ENCODE measurements at places on chromosomes 5 and 9.

GRCh38 chr9:107215381-107215780 lies 67.7 kb upstream of the RAD23B start:
- no peak for DNase-seq

DNA sequence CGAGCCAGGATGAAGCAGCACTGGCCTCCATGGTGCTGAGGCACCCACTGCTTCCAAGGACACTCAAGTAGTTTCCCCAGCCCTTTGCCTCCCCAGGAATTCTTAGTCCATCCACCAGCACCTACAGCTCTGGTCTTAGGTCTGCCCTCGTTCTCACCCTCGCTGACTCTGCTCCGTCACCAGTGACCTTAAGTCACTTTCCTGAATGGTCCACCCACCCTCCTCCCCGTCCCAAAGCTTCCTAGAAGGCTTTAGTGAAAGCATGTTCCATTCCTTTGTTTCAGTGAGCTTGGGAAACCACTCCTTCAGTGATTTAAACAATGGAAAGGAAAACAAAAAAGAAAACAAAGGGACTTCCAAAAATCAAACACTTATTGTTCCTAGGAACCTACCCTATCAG lies 54.6 kb upstream of the MAP3K1 start:
- DNase-seq, result no peak

DNA sequence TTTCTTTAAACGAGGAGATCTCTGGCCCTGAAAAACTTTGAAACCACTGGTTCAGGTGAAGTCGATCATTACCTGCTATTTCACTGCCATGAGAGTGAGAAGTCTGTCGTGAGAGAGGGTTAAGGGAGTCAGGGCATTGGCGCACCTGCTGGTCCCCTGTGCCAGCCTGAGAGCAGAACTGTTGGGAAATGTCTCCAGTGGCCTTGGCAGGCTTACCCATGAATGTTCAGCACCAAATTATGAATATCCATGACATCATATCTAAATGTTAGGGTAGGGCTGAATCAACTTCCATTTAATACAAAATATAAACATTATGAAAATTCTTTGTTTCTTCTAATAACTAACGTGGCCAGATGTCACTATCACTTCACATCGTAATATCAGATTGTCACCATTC lies 379.3 kb downstream of the KDM4C start:
- no peak for DNase-seq

DNA sequence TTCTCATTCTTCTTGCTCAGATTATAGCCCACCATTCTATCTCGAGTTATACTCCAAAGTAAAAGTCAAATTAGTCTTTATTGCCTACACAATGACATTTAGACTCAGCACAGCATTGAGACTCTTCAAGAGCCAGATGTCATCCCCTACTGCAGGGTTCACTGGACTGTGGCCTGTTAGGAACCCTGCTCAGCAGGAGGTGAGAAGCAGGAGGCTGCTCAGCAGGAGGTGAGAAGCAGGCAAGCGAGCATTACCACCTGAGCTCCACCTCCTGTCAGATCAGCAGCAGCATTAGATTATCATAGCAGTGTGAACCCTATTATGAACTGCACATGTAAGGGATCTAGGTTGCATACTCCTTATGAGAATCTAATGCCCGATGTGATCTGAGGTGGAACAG lies 12.7 kb upstream of the LIFR start:
- no peak for DNase-seq

DNA sequence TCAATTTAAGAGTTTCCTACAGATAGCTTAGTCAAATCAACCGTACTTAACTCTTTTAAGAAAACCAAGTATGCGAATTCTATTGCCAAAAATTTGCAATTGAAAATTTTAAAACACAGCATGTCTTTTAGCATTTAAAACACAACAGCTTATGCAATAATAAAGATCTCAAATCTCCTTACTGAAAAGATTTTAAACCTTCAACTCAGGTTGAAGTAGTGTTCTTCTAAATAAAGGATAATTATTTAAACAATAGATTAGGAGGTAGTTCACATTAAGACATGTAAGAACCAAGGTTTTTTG lies 5.5 kb downstream of the NR3C1 start:
- DNase-seq, result no peak

DNA sequence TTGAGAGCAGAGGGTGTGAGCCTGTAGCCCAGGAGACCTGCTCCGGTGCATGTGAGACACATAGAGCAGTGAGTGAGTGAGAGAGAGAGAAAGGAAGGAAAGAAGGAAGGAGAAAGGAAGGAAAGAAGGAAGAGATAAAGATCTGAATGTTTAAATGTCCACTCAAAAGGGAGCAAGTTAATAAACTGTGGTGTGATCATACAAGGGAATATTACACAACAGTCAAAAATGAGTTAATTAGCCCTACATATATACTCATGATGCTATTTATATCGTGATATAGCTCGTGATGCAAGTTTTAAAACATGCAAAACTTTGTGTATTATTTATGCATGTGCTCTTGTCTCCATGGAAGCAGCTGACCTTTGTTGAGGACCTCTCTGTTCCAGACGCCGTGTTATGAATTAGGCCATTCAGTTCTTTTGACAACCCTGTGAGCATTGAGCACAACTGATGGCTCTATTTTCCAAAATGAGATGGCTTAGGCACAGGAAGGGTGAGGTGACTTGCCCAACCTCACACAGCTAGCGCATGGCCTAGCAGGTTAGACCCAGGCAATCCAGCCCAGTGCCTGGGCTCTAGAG lies 70.6 kb downstream of the HMCN2 start:
- no peak for DNase-seq

- no peak for DNase-seq
These were observed 80.3 kb upstream of the PHYKPL start for GRCh38 chr5:178312880-178313282.

DNA sequence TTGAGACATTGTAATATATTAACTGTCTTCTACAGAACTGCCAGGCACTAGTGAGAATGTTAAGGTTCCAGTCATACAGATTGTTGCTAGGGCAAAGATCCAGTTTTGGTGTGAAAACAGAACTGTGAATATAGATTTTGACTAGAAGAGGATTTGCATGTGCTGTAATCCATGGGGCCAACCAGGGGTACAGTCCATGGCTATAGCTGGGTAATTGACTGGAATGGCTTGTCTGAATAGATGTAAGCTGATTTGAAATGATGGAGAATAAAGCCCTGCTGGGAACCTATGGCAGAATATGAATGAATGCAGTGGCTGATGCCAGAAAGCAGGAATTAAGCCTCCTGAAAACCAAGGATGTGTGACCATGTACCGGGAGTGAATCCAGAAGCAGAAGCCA lies 748.5 kb upstream of the CDH10 start:
- no peak for DNase-seq

DNA sequence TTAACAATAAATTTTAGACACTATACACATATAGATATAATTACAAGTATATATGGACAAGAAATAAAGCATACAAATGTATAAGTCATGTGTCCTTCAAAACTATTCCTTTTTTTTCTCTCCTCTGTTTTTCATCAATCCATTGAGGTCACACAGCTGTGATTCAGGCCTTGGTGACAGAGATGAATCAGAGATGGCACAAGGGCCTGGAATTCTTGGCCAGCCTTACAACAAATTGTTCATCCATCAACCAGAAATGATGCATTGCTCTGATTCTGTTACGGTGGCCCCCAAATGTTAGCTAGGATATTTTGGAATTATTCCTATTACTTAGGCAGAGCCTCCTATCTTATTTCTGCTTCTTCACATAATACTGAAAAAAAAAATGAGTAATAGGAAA lies 108.7 kb upstream of the MPDZ start:
- DNase-seq, result no peak

DNA sequence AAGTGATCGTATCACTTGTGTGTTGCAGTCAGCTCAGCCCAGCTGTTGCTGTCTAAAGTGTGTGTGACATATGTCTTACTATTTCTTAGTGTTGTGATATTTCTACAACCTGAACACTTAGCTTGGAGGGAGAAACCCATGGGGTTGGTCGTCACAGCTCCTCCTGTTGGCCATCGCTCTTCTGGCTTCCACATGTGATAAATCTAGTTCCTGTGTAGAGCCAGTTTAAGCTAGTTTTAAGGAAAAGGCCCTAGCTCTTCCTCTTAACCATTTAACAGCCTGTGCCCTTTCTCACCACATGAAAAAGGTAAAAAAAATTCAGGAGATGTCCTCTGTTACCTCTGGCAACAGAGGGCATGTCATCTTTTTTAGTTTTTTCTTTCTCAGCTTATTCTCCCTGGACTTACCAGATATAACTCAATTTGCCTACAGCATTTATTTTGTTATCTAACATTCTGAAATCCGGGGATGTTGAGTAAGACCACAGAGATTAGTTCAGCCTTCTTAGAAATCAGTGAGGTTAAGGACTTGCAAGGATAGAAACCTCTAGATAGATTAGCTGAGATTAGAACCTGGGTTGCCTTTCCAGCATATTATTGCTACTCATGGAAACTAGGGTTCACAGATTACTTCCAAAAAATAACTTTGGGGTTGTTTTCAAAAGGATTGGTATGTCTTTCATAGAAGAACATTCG lies 100.4 kb downstream of the GAPVD1 start:
- no peak for DNase-seq

GRCh38 chr5:123358751-123359150 lies 64.5 kb downstream of the CEP120 start:
- DNase-seq, result no peak

GRCh38 chr9:124342402-124342775 lies 72.9 kb downstream of the PSMB7 start:
- DNase-seq, result no peak

- DNase-seq, result no peak
These were observed 88.1 kb downstream of the FANCC start for GRCh38 chr9:95229230-95229915.

DNA sequence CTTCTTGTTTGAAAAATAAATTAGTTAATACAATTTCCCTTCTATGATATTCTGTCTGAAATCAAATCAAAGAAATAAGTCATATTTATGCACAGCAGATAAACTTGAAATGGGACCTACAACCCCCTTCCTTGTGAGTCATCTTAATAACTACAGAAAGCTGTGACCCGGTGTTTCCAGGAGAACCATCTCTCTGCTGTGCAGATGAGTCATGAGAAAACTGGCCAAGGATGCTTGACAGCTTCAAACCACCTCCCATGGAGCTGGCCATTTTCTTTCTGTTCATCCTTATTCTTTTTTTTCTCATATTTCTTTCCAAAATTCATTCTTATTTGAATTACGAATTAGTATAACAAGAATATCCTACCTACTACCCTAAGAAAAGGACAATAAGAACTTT lies 43.4 kb upstream of the NR4A3 start:
- DNase-seq, result no peak

GRCh38 chr5:34584165-34584564 lies 72.0 kb upstream of the RAI14 start:
- DNase-seq, result no peak

GRCh38 chr5:96370976-96371375 lies 62.1 kb downstream of the PCSK1 start:
- DNase-seq, result no peak

DNA sequence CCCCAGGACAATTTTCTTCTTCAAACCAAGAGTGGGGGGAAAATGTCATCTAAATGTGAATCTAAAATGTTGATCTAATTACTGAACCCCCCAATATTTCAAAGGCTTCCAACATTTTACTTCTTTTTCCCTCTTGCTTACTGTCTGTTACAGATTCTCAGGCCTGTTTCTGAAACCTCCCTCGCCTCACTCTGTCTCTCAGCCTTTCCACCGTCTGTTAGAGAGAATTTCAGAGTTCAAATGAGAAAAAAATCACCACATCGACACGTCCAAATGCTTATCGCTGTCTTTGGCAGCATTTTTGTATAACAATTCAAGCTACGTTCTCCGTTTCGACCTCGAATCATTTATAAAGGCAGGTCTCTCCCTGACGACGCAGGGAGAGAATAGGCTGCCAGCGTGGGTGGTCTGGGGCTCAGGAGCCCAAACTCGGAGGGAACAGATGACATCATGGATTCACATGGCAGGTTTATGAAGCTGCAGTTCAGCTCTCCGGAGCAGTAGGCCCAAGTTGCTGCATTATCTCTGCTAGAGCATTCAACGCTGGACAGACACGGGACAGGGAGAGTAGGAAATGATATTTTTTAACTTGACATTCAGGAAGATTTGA lies 139.8 kb downstream of the GAS1 start:
- no peak for DNase-seq

DNA sequence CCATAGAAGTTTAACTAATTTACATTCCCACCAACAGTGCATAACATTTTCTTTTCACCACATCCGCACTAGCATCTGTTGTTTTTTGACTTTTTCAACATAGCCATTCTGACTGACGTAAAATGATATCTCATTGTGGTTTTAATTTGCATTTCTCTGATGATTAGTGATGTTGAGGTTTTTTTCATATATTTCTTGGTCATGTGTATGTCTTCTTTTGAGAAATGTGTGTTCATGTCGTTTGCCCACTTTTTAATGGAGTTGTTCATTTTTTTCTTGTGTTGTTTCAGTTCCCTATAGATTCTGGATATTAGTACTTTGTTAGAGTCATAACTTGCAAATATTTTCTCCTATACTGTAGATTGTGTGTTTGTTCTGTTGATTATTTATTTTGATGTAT lies 163.4 kb downstream of the FER start:
- no peak for DNase-seq
